HuH-7 (cell line): ENCODE measurements at places on chromosomes 1 and 21.

GRCh38 chr1:245991266-245991665 lies 515.8 kb downstream of the SMYD3 start:
- DNase-seq = no peak

DNA sequence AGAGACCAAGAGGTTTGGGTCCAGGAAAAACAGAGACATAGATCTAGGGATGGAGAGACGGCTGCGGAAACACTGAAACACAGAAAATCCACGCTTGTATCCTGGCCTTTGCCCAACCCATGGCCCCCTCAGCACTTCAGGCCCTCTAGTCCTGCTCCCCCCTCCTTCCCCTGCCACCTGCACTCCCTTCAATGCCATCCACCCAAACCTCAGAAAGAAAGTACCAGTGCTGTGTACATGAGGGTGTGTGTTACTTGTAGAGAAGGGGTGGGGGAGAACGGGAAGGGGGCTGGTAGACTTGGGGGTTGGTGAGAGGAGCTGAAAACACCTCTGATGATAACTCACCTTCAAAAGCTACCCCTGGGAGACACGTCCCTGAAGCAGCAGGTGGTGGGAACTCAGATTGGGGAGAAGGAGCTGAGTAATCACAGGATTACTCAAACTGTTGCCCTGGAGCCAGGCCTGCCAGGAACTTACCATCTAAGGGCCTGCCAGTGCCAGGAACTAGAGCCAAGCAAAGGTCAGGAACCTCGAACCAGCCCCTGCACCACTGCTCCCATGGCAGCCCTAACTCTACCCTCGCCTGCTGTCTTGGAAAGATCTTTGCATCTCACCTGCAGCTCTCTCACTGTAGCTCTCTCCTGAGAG lies 11.5 kb downstream of the RORC start:
- DNase-seq = no peak

DNA sequence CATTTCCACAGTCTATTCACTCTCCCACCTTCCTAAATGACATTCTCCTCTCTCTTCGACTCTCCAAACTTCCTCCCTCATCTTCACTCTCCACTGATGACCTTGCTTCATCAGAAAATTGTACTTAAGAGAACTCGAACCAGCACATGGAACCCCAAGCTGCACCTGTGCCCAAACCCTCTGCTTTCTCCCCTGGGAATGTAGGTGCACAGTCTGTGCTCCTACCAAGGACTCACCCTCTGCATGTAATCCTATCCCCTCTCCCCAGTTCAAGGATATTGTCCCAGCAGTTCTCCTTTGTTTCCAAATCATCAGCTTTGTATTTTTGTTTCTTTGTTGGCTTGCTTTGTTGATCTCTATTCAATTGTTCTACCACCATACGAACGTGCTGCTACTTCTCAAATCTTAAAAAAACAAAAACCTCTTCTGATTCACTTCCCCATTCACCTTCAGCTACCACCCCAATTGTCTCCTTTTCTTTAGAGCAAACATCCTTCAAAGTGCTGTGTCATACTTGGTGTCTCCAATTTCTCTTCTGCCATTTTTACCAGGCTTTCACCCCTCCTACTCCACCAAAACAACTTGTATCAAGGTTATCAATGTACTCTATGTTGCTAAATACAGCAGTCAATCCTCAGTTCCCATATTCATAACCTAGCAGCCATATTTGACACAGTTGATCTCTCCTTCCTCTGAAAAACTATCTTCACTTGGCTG lies 26.8 kb downstream of the RAB3B start:
- DNase-seq = no peak

DNA sequence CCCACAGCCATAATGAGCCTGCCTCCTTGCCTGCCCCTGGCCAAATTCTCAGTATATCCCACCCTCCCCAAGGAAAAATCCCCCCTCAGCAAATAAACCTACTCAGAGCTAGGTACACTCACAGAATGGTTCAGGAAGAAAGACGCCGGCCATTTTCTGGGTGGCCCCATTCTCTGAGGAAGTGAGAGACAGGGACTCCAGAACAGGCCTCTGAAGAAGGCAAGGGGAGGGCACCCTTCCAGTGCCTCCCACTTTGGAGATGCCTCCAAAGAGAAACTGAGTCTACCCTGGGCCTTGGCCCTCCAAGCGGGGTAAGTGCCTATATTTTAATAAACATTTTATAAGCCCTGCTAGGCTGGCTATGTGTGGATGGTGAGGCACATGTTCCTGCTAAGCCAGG lies 2.3 kb downstream of the PACC1 start:
- DNase-seq = no peak

- DNase-seq = no peak
Observed at GRCh38 chr1:76135835-76136234, 61.3 kb downstream of the ST6GALNAC3 start.

DNA sequence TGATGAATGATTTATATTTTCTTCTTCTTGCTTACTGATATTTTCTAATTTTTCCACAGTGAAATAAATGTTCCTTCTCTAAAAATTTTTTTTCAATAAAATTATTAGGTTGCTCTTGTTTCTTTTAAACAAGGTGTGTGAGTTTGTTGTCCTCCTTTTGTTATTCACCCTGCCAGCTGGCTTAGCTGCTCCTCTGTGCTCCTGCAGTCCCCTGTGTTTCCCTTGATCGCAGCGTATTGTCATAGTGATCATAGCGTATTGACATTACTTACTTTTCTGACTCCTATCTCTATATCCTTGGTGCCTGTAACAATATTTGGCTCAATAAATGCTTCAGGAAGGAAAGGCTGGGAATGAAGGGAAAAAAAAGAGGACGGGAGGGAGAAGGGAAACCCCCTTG lies 24.9 kb upstream of the PODN start:
- DNase-seq = no peak

- no peak for DNase-seq
Observed at GRCh38 chr1:243256590-243256989, 749 bp downstream of the SDCCAG8 start.

DNA sequence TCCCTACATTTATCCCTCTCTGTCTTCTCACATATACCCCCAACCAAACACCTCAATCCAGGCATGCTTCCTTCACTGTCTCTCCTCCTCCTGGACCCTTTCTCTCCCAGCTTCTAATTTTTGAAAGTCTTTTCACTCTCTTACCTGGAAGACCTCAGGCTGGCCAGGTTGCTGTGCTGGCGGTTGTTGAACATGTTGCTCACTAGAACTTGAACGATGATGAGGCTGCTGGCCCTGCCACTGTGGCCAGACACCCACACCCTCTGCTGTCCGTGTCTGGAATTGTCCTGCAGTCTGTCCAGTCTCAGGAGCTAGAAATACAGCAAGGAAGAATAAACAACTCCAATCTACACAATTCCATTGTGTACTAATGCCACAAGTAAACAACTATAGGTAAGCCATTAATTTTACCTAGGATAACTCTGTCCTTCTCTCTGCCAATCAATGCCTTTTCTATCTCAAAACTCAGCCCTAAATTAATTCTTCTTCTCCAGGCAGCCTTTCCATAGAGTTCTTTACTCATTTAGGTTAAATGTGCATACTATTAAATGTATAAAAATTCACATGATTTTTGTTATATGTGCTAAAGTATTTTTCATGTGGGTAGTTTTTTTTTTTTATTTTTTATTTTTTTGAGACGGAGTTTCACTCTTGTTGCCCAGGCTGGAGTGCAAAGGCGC lies 5.1 kb upstream of the CTSK start:
- DNase-seq = peak; percentile 55
